Fibroblast of the conjunctiva (primary cell): ENCODE measurements at places on chromosomes 1 and 21.

DNA sequence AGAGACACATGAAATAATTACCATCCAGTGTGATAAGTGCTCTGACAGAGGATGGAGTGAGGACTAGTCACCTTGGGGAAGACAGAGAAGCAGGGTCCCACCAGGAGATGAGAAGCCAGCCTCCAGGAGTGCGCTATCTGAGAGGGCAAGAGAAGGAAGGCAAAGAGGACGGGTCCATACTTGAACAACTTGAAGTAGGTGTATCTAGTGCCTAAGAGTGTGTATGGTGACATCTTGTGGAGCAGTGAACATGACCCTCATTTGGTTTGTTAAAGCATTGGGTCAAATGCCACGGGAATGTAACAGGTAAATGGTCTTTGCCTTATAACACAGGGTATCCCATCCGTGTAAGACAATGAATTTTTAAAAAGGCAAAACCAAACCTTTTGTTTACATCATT, 39.8 kb downstream of the MRPL39 start:
- no peak for DNase-seq

DNA sequence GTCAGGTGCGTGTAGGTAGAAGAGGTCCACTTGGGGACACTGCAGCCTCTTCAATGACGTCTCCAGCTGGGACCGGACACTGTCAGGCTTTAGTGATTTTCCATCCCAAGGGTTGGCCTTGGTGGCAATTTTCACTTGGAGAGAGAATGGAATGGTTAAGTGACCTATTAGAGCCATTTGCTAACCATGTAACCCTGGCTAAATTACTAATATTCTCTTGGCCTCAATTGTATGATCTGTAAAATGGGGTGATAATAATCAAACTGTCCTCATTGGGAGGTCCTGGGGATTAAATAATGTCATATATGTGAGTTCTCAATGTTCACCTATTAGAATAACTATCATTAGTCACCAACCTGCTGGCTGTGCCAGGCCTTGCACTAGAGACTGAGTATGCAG, 3.4 kb downstream of the AKR7A2 start:
- DNase-seq, result no peak

DNA sequence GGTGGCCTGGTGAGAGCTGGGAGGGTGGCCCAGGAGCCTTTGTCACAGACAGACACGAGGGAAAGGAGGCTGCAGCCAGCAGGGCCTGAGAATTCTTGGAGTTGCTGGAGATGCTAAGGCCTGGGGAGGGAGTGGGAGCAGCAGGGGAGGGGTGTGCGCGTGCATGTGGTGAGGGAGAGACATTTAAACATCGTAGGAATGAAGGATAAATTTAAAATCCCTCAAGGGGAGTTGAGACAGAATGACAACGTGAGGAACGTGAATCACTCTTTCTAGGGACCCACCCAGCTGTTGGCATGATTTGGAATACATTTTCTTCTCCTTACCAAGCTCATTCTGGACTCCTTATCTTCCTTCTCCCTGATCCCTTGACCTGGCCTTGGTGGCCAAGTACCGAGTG, 73.3 kb upstream of the CACNA1E start:
- DNase-seq, result no peak

DNA sequence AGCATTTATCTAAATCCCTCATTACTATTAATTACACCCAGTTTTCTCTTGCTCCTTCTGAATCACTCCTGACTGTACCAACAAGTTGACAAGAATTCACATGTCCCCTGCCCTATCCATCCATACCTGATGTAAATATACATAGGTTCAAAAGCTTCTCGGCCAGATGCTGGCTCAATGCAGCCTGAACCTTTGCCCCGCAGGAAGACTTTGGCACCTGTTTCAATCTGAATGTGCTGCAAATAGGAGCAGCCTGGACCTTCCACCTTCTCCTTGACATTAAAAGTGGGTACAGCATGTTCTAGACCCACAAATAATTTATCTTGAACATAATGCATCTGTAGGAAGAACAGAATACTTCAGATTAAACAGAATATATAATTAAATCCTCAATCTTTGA, 8.7 kb downstream of the KHDC4 start:
- no peak for DNase-seq
